Right ventricle myocardium superior (tissue), 1 donor: ENCODE measurements at places on chromosomes 1 and 21. TPM values are rescaled to one million over a fixed set of nuclear protein-coding genes. Genes with fewer than 3 reads are reported as not detected.

GRCh38 chr1:69320757-69321211 is 246.9 kb upstream of the LRRC7 start:
- DNase-seq, result no peak

C1QC gene
- 110 TPM for total RNA-seq

DNA sequence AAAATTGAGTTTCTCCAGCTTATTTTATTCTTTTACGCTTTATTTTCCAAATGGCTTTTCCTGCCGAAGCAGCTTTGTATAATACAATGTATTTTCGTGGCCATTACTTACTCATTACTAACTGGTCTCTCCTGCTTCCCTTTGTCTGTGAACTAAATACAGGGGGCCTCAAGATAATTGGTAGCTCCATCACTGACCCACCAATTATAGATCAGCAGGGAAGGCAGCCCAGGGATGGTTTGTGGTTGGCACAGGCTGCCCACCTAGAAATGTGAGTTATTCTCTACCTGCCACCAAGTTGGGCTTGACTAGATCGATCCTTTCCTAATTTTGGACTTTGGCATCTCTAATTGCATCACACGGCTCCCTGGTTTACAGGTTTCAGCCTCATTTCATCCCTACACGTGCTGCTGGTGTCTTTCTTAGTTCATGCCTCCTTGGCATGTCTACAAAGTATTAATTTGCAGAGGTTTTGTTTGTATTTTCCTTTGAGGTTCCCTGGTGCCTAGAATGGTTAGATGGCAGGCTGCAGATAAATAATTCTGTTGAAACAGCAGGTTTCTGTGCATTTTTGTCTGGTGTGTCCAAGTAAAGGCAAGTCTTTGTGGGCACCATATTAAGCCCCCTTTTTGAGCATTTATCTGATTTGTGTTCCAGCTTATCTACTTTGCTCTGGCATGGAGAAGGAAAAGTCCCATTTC is 35.2 kb downstream of the PEX14 start:
- no peak for DNase-seq

DNA sequence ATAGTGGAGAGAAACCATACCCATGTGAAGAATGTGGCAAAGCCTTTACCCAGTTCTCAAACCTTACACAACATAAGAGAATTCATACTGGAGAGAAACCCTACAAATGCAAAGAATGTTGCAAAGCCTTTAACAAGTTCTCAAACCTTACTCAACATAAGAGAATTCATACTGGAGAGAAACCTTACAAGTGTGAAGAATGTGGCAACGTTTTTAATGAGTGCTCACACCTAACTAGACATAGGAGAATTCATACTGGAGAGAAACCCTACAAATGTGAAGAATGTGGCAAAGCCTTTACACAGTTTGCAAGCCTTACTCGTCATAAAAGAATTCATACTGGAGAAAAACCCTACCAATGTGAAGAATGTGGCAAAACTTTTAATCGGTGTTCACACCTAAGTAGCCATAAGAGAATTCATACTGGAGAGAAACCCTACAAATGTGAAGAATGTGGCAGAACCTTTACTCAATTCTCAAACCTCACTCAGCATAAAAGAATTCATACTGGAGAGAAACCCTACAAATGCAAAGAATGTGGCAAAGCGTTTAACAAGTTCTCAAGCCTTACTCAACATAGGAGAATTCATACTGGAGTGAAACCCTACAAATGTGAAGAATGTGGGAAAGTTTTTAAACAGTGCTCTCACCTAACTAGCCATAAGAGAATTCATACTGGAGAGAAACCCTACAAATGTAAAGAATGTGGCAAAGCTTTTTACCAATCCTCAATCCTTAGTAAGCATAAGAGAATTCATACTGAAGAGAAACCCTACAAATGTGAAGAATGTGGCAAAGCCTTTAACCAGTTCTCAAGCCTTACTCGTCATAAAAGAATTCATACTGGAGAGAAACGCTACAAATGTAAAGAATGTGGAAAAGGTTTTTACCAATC is 80.0 kb downstream of the JMJD4 start:
- DNase-seq, result no peak

- no peak for DNase-seq
Observed at GRCh38 chr1:51264451-51264850, 28.4 kb downstream of the RNF11 start.

GRCh38 chr1:156437037-156437867 is 63.3 kb downstream of the MEF2D start:
- DNase-seq, result no peak

DNA sequence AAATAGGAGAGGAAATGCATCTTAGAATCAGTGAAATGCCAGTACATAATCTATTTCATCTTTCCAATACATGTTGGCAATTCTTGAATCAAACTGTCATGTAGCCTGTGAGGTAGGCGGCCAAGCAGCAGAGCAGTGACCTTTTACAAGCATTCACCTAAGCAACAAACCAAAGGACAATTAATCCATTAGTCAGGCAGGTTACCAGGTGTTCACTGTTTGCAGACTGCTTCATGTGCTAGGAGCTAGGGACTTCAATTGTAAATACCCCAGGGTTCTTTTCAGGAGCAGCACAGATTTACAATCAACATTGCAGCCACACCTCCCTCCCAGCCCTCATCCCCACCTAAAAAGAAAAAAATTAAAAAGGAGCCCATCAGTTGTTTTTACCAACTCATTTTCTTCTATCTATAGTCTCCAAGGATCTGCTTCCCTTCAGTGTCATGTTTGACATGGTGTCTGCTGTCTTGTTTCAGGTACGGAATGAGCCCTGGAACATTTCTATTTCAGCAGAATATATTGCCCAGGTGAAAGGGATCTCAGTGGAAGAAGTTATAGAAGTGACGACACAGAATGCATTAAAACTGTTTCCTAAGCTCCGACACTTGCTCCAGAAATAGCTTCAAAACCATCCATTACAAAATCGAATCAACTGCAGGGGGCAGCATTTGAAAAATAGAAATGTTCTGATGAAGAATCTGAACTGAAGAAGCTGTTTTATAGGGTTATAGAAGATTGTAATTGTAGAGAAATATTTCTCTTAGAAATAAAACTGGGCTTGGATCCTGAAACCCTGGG is 23.0 kb downstream of the TATDN3 start:
- DNase-seq, result no peak

DNA sequence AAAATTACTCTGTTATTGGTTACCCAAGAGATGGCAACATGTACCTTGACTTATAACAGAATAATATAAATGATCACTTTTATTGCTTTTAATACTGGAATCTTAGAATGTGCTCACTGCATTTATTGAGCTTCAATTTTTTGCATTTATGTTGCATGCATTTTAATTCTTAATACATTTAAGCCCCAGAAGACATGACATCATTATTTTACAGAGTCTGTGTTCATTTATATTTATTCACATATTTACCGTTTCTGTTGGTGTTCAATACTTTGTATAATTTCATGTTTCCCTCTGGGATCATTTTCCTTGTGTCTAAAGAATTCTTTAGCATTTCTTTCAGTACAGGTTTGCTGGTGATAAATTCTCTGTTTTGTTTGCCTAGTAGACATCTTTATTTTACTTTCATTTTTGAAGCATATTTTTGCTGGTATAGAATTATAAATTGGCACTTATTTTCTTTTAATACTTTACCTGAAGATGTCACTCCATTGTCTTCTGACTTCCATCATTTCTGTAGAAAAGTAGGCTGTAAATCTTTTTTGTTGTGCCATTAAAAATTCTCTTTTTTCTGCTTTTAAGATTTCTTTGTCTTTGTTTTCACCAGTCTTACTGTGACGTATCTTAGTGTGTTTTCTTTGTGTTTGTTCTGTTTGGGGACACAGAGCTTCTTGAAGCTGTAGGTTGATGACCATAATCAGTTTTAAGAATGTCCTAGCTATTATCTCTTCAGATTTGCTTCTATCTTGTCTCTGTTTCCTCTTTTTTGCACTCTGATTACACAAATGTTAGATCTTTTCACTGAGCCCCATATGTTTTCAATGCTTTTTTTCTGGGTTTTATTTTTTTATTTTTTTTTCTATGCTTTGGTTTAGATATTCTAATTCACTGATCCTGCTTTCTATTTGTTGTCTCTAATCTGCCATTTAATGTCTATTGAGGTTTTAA is 26.9 kb downstream of the DISP3 start:
- no peak for DNase-seq

- DNase-seq, result no peak
Observed at GRCh38 chr1:85417017-85417416, 47.9 kb downstream of the DDAH1 start.

USP21 gene
- 19.0 TPM for total RNA-seq

DNA sequence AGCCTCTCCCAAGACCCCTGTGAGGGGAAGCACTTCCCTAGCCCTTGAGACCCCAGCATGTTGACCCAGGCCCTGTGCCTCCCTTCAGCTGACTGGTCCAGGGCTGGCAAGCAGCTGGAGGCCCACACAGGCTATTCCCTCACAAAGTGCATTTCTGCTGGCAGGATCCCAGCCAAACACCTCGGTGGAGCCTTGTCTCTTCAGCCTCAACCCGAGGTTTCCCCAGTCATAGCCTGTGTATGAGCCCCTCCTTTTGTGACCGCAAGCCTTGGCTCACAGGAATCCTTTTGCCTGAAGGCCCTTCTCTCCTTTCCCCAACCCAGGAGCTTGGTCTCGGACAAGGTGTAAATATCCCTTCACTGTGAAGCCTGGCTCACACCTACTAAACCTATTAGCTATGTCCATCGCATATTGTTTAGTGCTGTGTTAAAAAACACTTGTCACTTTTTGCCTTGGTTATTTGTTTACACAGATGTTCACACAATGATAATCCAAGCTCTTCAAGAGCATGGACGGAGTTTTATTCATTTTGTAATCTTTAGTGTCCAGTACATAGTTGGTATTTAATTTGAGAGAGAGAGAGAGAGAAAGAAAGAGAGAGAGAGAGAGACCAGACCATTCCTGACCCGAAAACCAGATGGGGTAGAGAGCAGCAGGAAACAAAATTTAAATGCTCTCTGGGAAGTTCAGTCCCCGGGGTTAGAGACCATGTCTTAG is 8.5 kb upstream of the CD247 start:
- DNase-seq, result no peak

DNA sequence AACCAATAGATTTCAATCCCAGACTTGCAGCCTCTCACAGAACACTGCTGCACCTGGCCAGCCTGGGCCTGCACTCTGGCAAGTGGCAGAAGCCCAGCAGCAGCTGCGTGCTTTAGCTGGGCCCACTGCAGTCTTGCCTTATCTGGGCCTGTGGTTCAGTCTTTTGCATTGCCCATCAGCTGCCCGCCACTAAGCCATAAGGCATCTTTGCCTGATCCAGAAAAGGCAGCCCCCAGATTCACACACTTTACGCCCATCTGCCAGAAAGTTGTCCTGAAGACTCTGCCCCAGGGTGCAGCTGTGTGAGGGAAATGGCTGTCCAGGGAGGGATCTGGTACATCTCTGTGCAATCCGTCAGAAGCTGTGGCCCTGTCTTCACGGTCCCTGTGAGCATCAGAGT is 217.0 kb downstream of the DNAH14 start:
- DNase-seq, result no peak

BRINP2 gene
- total RNA-seq, result 0.65 TPM

GRCh38 chr1:230427094-230427876 is 1.2 kb upstream of the PGBD5 start:
- no peak for DNase-seq

DNA sequence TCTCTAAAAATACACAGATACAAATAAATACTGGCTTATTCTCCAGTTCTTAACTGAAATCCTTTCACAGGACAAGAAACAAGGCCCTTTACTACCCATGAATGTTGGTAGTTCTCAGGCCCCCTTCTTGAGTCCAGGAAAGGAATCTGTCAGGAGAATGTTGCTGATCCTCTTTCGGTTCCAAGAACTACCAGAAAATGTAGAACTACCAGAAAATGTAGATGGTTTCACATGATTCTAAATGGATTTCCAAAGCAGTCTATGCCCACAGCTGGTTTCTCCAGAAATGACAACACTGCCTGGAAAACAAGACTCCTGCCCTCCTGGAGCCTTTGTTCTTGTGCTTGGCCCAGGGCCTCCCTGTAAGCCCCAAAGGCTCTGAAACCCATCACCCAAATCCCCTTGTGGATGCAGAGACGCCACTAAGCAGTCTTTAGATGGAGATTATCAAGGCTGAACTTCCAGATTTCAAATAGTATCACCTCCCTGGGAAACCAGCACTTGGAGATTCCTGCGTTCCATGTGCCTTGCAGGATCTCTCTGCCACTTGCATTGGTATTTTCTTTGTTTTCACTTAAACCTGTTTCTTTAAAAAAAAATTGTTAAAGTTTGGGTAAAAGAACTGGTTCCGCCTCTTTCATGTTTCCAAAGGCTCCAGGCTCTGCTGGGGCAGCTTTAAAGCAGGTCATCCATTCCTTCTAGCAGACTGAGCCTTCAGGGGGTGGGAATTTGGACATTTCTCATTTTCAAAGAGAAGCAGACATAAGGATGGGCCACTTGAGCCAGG is 53.4 kb downstream of the MAN1C1 start:
- no peak for DNase-seq

IGFN1 gene
- not detected for total RNA-seq

GPR153 gene
- total RNA-seq, result 12.5 TPM

DNA sequence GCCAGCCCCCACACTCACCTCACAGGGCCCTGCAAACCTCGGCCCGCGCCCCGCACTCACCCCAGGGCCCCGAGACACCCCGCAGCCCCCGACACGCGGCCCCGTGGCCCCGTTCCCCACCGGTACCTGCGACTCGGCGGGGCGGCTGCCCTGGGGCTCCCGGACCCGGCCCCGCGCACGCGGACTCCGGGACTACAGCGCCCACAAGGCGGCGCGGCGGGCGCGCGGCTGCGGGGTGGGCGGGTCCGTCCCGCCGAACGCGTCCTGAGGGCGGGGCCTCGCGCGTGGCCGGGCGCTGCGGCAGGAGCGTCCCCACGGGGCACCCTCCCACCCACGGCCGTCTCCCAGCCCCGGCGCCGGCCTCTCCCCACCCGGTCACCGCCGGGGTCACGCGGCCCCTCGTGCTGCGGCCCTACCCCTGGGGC is at the start of gene SLC19A1:
Gene SLC19A1 (minus strand): TSS at position 199 of the 425 bp plus-strand sequence. CDS start 4,481 bp downstream, outside the sequence.
- peak; percentile 87 for DNase-seq

S100A12 gene
- total RNA-seq, result 2.4 TPM

RIMS3 gene
- total RNA-seq, result 0.81 TPM

DNA sequence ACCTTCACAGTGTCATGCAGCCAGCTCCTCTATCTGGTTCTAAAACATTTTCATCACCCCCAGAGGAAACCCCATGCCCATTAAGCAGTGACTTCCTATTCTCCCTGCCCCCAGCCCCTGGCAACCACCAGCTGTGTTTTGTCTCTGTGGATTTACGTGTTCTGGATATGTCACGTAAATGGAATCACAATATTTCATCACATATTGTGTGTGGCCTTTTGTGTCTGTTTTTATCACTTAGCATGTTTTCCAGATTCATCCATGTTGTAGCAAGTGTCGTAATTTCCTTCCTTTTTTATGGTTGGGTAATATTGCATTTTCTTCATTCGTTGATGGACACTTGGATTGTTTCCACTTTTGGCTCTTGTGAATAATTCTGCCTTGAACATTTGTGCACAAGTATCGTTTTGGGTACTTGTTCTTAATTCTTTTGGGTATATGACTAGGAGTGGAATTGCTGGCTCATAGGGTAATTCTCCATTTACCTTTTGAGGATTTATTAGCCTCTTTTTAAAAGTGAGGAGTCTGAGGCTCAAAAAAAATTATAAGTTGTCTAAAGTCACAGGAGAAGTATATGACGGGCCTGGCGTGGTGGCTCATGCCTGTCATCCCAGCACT is 127.0 kb downstream of the MRPS6 start:
- no peak for DNase-seq

- DNase-seq, result no peak
Observed at GRCh38 chr1:146035048-146035423, 13.5 kb upstream of the HJV start.

- DNase-seq, result no peak
Observed at GRCh38 chr1:221667504-221667903, 74.4 kb downstream of the DUSP10 start.
